ENCODE measurements at places on chromosomes 16 and 17.

DNA sequence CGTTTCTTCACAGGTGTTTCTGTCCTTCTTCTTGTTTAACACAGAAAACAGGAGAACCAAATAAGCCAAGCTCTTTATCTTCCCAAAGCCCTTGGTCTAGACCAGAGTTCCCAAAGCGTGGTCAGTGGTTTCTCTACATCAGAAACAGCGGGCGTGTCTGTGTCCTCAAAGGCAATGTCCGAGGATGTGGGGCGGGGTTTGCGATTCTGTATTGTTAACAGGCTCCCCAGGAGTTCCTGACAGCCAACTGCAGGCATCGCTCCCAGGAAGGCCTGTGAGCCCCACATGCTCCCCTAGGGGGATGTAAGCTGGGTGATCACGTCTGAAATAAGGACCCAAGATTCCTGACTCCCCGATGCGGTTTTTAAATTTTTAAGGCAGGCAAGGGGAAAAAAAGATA is 28.4 kb upstream of the SLC25A19 start:
- DNase-seq, result no peak

GRCh38 chr16:83171396-83171795 is 544.6 kb downstream of the CDH13 start:
- no peak for DNase-seq

DNA sequence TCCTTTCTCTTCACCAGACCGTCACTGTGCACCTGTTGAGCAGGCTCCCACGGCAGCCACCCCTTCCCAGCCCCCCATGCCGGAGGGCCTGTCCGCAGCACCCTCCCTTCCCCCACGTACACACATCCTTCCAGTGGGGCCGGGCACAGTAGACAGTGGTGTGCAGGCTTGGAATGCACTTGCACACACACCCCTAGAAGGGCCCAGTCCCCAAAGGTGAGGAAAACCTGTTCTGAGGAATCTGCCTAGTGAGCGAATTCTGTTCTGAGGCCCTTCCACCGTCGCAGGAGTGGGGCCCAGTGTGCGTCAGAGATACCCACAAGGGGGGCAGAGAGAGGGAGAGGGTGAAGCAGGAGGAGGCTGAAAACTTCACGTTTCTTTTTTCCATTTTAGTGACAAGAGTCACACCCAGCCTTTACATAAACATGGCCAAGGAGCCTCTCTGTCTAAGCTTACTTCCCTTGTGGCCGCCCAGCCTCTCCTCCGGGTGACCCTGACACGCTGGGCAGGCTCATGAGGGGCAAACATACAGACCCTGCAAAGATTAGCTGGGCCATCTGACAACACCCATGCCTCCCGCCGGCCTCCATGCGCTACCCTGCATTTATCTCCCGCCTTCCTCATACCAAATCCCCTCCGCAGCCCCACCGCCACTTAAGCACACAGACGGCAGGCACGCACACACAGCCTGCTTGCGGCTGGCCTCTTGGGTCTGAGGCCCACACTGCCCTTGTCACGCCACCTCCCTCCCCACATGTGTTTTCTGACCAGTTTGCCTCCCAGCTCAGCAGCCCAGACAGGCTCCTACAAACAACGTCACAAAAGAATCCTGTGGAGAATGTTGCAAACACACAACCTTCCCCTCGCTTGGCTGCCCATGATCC is 1.8 kb downstream of the ZBTB4 start:
- no peak for DNase-seq

GRCh38 chr17:45111850-45112249 is 20.5 kb downstream of the PLCD3 start:
- no peak for DNase-seq

DNA sequence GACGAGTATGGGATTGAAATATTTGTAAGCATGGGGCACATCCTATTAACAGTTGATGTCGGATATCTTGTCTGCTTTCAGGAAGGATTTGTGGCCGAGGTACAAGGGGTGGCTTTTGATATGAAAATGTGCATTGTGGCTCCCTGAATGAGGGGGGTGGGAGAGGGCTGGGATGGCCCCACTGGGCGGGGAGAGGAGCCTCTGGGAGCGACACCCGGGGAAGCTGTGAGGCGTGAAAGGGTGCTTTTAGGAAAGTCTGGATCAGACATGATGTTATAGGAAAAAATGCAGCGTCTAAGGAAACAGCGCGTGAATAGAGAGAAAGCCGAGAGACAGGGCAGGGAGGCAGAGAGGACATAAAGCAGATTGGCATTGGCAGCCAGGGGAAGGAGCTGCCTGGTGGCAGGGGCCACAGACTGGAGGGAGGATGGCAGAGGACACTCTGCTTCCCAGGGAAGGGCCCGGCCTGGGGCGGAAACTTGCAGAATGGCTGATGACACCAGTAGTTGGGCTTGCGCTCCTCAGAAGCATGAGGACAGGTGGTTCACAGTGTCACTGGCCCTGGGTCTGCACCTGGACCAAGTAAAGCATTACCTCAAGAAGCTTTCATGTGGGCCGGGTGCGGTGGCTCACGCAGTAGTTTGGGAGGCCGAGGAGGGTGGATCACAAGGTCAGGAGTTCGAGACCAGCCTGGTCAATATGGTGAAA is 95.7 kb downstream of the NTN1 start:
- DNase-seq, result no peak

GRCh38 chr16:53545433-53545832 is 42.4 kb upstream of the AKTIP start:
- DNase-seq, result no peak

DNA sequence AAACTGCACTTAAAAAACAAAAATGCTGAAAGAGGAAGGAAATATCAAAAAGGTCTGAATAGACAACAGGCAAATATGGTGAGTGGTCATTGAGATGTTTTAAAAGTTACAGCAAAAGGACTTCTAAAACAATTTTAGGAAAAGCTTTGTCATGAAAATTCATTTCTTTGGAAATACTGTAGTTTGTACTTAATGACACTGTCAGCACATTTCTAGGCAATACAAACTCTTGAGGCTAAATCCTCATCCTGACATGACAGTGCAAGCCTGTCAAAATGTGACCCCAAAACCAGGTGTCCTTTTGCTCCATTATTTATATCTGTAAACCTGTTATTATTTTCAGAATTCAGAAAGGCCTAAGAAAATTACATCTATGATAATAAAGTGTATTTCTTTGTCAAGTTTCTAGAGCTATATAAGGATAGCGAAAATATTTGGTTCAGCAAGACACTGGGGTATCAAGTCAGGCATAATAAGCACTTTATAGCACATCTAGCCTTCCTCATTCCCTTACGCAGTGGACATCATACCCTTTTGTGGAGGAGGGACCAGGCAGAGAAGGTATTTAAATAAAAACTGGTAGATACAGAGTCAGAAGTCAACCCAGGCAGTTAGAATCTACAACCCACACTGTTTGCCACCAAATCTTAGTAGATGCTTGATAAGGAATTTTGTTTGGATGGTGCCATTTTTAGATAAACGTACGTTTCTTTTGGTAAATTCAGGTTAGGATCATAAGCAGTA is 28.4 kb downstream of the SIAH1 start:
- DNase-seq, result no peak

DNA sequence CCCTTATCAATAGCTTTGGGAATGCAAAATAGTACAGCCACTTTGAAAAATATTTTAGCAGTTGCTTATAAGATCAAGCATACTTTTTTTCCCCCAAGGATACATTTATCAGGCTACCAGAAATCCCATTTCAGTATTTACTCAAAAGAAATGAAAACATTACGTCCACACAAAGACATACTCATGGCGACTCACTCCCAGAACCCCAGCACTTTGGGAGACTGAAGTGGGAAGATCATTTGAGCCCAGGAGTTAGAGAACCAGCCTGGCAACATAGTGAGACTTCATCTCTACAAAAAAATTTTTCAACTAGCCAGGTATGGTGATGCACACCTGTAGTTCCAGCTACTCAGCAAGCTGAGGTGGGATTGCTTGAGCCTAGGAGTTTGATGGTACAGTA is 5.9 kb downstream of the SKA2 start:
- no peak for DNase-seq

GRCh38 chr16:87496447-87496801 is 3.6 kb upstream of the ZCCHC14 start:
- DNase-seq, result no peak

DNA sequence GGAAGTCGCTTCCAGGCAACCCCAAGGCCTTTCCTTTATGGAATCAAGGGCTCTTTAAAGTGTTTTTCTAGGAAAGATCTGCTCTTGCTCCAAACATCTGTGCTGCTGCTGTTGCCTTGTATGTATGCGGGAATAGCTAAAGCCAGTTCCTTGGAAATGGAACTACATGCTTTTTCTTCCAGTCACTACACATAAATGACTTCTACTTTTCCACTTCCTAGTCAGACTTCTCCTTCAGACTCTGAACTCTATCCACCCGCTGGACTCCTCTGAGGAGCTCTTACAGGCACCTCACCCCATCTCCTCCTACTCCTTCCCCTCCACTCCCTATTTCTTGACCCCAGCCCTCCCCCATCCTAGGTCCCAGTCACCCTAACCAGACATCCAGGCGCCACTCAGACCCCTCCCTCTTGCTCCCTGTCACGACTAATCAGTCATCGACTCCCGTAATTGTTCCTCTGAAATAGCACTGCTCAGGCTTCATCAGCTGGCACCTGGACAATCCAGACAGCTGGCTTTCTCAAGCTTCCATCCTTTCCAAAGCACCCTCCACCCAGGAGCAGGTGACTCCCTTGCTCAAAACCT is 15.0 kb upstream of the PEMT start:
- no peak for DNase-seq

DNA sequence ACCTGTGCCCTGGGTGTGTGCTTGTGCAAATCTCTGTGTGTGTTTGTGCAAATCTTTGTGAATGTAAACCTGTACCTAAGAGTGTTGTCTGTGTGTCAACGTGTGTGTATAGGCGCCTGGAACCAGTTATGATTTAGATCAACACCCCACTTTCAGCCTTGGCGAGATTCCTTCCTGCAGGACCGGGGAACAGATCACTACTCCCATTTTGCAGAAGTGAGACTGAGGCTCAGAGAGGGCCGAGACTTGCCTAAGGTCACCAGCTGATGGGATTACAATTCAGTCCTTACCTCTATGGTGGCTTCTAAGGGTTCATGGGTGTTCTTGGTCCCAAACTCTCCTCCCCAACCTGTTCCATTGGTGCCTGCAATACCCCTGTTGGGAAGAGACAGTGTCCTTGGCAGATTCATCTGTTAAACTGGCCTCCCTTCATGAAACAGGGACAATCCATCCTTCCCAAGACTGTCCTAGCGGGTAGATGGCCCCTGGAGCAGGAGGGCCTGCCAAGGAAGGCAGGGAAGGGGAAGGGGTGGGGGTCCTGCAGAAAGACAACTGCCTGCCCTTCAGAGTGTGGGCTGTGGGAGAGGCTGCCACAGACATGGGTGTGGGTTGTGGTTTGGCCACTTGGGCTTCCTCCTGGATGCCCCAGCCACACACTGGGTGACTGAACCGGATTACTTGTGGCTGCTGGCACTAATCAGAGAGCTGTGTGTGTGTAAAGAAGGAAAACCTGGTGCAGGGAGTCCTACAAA is 6.9 kb upstream of the MAPK7 start:
- DNase-seq, result no peak

DNA sequence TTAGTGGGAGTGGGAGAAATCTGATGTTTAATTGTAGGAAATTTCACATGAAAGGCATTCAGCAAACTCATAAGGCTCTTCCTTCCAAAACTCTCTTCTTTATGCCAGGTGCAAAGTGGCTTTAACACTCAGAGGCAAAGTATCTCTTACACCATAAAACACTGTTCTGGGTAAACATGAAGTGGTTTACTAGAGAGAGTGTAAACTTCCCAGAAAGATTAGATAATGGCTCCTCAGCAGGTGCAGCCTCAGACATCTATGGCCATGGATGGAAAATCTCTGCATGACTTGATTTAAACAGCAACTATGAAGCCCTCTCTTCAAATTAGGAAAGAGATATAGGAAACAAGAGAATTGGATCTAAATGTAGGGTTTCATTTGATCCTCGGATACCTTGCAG is 583.1 kb upstream of the SALL1 start:
- DNase-seq, result no peak

GRCh38 chr16:89695086-89695874 is 6.2 kb downstream of the SPATA2L start:
- DNase-seq, result no peak

DNA sequence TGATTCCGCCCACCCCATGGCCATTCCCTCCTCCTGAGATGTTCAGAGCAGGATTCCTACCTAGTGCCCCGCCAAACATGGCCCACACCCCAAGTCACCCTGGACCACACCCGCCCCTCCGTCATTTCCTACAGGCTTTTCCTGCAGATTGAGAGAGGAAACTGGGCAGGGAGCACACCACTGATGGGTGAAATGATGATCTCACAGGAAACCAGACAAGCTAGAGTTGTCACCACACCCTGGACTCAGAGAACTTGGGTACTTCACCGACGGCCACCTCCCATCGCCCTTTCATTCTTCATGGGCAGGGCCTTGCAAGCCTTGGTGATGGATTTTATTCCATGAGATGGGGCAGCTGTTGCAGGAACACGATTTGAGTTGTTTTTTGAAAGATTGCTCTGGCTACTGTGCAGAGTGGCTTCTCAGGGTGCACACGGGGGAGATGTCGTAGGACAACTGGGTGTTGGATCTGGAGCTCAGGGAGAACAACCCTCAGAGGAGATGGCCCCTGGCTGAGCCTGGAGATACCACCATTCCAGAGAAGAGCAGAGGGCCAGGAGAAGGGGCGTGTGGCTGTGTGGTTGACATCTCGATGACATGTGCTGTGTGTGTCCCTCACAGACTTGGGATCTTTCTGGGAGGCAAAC is 7.4 kb upstream of the B9D1 start:
- DNase-seq, result no peak

- no peak for DNase-seq
Observed at GRCh38 chr16:49158029-49158642, 123.5 kb downstream of the CBLN1 start.

- DNase-seq, result no peak
Observed at GRCh38 chr17:82272495-82273326, 789 bp downstream of the CSNK1D start.

- no peak for DNase-seq
Observed at GRCh38 chr17:12422651-12423050, 243.0 kb upstream of the MYOCD start.

DNA sequence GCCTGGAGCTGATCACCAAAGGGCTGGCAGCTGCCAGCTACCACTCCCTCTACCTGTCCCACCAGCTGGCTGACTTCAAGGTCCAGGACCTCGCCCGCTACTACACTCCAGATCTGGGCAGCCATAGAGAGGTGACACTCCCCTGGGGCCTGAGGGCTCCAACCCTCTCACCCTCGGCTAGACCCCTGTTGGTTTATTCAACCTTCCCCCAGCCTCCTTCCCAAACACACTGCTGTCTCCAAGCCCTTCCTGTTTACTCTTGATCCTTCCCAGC is 18.0 kb downstream of the ALOX12B start:
- no peak for DNase-seq

GRCh38 chr16:51181503-51181811 is 30.4 kb upstream of the SALL1 start:
- DNase-seq, result no peak

DNA sequence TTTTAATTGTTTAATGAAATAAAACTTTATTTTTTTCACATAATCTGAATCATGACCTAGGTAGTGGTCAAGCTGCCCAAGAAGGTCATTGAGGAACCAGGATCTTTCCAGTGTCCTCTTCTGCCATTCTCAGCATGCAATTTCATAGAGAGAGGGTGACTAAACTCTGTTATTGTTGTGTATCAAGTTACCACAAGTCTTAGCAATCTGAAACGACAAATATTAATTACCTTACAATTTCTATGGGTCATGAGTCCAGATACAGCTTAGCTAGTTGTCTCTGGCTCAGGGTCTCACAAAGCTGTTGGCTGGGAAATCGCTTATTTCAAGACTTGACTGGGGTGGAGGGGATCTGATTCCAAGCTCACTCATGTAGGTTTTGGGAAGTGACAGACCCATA is 37.6 kb downstream of the FTO start:
- DNase-seq, result no peak

GRCh38 chr17:6868582-6868981 is 37.1 kb upstream of the TEKT1 start:
- DNase-seq, result no peak

GRCh38 chr16:67775273-67775672 is 31.1 kb downstream of the RANBP10 start:
- DNase-seq, result no peak

Data from stimulated activated CD8-positive, alpha-beta memory T cell treated with anti-CD3 and anti-CD28 coated beads, Interleukin-7, amount 100 ng/mL, for 24 hours (primary cell).